ENCODE measurements at places on chromosomes 12 and 14.

GRCh38 chr12:15794836-15795235 is 5.6 kb upstream of the EPS8 start:
- no peak for DNase-seq

DNA sequence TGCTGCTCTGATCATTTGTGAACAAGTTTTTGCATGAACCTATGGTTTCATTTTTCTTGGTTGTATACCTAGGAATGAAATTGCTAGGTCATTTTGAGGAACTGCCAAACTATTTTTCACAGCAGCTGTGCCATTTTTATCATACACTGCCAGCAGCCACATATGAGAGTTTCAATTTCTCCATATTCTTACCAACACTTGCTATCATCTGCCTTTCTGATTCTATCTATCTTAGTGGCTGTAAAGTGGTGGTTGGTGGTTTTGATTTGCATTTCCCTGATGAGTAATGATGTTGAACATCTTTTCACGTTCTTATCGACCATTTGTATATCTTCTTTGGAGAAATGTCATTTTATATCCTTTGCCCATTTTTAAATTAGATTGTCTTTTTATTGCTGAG is 146.1 kb downstream of the C12orf75 start:
- DNase-seq = no peak

DNA sequence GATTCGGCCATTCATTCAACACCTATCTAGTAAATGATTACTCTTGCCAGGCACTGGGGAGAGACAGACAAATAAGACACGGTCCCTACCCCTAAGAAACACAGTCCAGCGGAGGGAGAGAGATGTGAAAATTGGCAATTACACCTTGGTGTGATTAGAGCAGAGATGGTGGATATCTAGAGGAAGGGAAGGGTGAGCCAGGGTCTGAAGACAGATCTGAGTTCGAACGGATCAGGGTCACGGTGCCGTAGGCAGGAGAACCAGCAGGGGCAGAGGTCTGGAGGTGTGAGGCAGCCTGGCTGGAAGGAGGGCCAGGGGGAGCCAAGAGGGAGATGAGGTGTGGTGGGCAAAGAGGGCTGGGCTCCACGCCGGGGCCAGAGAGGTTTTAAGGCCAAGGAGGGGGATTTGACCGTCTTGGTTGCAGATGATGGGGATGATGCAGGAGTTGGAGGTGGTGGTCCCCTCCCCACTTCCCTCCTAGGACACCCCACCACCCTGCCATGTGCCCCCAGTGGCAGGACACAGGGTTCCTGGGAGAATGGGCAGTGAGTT is 27.1 kb downstream of the FAM222A start:
- DNase-seq = no peak

DNA sequence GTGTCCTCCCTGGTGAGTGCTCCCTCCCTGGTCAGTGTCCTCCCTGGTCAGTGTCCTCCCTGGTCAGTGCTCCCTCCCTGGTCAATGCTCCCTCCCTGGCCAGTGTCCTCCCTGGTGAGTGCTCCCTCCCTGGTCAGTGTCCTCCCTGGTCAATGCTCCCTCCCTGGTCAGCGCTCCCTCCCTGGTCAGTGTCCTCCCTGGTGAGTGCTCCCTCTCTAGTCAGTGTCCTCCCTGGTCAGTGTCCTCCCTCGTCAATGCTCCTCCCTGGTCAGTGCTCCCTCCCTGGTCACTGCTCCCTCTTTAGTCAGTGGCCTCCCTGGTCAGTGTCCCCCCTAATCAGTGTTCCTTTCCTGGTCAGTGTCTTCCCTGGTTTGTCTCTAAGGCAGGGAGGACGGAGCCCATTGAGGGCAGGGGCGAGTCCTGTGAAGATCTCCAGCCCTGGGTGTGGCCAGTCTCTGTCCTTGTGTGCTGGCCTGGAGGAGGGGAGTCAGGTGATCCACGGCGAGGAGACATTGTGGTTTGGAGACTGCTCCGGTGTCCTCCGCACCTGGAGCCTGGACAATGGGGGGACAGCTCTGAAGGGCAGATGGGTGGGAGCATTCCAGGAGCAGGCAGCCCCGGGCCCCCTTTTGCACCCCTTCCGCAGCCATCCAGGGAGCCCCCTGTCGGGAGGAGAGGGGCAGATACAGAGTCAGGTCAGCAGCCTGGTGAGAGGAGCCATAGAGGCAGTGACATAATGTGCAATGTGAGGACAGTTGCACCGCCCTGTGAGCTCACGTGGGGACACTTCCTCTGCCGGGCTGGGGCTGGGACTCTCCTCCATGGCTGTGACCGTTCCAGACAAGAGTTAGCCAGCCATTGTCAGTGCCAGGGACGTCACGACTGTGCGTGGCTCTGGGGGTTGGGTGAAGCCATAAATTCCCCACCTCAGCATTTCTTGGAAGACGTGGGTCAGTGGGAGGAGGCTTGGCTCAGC is 93.4 kb downstream of the ADGRD1 start:
- DNase-seq = no peak
